ENCODE measurements at places on chromosomes 7 and 10. TPM values are rescaled to one million over a fixed set of nuclear protein-coding genes. Genes with fewer than 3 reads are reported as not detected.

Gene KCNIP2
- 2.8 TPM for total RNA-seq

Gene TAS2R41
- total RNA-seq: not detected

Gene NKX6-2
- total RNA-seq: not detected

Gene GDI2
- 276 TPM for total RNA-seq

DNA sequence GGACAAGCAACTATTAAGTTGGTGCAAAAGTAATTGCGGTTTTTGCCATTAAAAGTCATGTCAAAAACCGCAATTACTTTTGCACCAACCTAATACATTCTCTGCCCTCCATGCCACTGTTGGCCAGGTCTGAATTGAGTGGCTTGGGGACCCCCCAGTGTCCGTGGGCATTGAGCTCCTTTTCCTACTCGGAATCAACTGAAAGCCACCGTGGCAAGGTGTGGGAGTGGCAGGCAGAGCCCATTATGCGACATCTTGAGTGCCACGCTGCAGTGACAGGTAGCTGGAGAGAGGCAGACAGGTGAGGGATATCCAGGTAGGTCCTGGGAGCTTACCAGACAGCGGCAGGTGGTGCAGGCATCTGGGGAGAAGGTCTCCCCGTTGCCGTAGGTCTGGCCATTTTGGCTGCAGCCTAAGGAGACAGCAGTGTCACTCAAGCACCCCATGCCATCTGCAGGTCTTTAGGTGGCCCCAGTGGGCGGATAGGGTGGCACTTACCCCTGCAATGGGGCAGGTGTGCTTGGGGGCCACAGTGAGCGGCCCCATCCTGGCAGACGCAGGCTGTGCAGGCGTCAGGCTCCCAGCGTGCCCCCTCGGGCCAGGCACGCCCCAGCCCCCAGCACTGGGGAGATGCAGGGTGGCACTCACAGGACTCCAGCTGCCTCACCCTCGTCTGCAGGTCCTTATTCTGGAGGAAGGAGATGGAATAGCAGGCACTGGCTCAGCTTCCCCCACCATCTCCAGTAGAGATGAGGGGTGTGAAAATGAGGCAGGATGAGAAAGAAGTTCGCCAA, 3.5 kb downstream of the KCP start:
- no peak for DNase-seq

GRCh38 chr10:125011171-125011925, 69.4 kb downstream of the ZRANB1 start:
- DNase-seq: no peak

GRCh38 chr7:44278451-44279161, 46.8 kb downstream of the CAMK2B start:
- peak; percentile 14 for DNase-seq

DNA sequence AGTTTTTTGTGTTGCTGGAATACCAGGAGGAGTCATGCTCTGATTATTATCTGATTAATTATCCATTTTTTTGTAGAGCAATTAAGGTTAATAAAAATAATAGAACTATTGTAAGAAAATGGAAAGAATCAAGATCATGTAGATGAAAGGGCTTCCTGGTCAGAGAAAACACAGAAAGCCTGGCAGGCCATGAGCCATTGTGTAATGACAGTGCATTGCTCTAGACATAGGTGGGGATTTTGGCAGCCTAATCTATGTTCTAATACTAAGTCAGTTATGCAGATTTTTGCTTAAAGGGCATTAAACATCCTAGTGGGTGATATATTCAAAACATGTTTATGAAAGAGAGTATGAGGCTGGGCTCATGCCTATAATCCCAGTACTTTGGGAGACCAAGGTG, 198.2 kb downstream of the PPP1R9A start:
- no peak for DNase-seq

Measured in activated CD4-positive, alpha-beta T cell treated with anti-CD3 and anti-CD28 coated beads for 36 hours (primary cell).